ENCODE measurements at places on chromosomes 2 and 18.
A peak's percentile ranks its signal among the peaks of the same experiment; 100 is the strongest.

- no peak for DNase-seq
Observed at GRCh38 chr2:61045999-61046398, 19.7 kb upstream of the SANBR start.

- no peak for DNase-seq
Observed at GRCh38 chr18:31091350-31091749, 10.9 kb downstream of the DSC2 start.

- DNase-seq: no peak
Observed at GRCh38 chr2:47842846-47843245, 59.9 kb downstream of the MSH6 start.

DNA sequence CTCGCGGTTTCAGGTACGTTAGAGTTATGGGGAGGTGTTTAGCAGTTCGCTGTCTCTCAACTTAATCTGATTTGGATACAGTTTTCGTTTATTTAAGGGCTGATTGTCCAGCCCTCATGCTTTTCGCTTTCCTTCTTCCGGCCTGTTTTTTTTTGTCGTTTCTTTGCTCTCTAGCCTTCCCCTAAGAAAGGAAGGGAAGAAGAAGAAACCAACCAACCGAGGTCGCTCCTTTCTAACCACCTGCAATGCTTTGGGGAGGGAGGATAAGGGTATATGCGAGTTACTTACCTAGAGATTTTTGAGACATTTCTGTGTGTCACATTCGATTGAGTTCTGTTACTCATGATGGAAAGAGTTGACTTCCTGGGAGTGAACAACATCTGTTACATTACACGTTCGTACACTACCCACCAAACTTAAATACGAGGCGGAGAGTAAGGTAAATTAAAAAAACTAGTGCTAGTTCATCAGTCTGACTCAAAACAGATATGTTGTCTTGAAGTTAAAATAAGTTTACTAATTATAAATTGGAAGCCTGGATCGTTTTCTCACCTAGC, 918 bp downstream of the EIF5B start:
- no peak for DNase-seq

- no peak for DNase-seq
Observed at GRCh38 chr2:65729246-65729645, 296.8 kb upstream of the SPRED2 start.

DNA sequence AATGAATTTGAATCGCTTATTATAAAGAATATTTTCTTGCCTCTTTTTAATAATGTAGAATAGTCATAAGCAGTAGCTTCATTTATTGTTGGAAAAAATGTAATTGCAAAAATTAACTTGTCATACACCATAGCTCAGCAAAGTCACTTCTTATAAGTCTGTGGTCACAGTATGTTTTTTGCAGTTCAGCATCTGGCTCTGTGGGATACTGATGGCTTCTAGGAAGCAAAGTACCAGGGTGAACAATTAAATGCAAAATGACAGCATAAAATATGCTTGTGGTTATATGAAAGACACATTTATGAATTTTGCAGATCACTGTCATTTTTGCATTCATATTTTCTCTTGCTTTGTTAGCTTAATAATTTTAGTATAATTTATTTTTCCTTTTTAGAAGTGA, 116.5 kb downstream of the ZNF407 start:
- no peak for DNase-seq

GRCh38 chr18:43772907-43773306, 495.6 kb upstream of the SYT4 start:
- DNase-seq: no peak

DNA sequence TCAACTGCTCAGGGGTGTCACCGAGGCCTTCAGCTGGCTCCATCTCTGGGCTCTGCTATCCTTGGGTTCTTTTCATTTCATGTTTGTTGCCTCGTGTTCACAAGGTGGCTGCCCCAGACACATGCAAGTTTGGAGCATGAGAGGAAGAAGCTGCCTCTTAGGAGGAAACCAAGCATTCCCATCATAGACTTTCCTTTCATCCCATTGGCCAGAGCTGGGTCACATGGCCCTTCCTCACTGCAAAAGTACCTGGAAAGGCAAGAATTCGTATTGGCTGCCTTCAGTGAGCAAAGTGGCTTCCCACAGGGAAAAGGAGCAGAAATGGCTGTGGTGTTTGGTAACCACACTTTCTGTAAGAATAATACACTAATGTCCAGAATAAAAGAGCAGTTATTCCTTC, 155.7 kb upstream of the RAB12 start:
- no peak for DNase-seq

GRCh38 chr2:168336786-168337388, 89.5 kb upstream of the STK39 start:
- peak; percentile 71 for DNase-seq

GRCh38 chr2:28809927-28810326, 707 bp upstream of the SPDYA start:
- DNase-seq: no peak

DNA sequence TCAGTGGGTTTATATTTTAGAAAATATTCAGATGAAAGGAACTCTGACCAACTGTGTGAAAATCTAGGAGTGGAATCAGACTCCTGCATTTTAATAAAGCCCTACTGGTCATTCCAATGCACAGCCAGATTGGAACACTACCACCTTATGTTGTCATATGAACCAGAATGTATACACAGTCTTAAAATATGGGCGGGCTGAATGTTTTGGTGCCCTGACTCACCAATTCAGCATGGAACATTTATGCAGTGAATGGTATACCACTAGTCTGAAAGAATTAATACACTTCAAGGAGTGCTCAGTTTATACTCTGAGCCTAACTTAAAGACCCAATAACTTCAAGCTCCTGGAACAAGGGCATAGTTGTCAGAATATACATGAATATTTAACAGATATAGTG, 280.9 kb upstream of the TCF4 start:
- DNase-seq: no peak

- DNase-seq: peak; percentile 80
Observed at GRCh38 chr2:226030788-226031646, 631.5 kb downstream of the NYAP2 start.

GRCh38 chr18:12044591-12044990, 49.1 kb upstream of the ANKRD62 start:
- DNase-seq: no peak

GRCh38 chr2:157075924-157076323, 181.6 kb upstream of the GALNT5 start:
- DNase-seq: no peak

DNA sequence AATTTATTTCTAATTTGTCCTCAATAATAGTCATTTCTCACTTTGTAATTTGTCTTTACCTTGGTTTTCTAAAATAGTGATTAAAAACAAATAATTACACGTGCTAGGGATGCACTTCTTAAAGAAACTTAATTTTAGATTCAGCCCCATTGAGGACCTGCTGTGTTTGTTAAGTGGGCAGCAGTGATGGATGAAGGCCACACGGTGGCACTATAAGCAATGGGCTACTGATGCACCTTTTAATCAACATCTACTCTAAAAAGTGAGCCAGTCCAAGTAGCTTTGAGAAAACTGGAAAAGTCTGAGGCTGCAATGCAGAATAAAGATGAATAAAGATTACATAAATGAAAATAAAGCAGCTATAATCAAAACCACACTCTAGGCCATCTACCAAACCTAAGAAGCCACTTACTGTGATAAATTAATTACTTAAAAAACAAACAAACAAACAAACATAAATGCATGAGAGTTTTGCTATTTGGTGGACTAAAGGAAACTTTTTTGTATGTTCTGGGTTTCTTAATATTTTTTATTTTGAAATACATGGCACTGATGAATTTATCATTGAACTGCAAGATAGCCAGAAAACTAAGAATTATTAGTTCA, 89.3 kb downstream of the PDE11A start:
- peak; percentile 60 for DNase-seq

DNA sequence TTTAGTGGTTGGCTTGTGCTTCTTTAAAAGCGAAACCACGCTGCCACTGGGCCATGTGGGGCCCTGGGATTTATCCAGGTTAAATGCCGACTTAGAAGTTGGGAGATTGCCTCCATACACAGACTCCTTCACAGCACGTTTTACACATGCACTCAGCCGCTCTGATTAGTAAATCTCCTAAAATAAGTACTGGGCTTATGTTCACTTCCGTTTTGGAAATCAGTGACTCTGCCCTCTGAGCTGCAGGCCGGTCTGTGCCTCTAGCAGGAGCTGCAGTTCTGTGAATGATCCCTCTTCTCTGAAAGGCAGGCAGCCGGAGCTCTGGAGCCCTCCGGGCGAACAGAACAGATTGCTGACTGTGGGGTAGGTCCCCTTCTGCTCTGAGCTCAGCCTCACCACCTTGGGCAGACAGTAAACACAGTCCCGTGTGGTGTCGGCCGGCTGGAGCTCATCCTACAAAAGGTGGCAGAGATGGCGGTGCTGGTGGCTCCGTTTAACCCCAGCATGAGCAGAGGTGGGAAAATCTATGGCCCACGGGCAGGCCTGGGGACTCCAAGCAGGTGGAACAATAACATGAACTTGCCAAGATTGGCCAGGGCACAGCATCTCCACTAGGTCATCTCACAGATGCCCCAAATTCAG, 9.8 kb upstream of the RAB17 start:
- no peak for DNase-seq

GRCh38 chr2:30730736-30731647, 76.3 kb downstream of the CAPN13 start:
- DNase-seq: no peak

- no peak for DNase-seq
Observed at GRCh38 chr2:172937884-172938712, 137.5 kb upstream of the MAP3K20 start.

GRCh38 chr2:204234879-204235278, 298.3 kb downstream of the ICOS start:
- no peak for DNase-seq

DNA sequence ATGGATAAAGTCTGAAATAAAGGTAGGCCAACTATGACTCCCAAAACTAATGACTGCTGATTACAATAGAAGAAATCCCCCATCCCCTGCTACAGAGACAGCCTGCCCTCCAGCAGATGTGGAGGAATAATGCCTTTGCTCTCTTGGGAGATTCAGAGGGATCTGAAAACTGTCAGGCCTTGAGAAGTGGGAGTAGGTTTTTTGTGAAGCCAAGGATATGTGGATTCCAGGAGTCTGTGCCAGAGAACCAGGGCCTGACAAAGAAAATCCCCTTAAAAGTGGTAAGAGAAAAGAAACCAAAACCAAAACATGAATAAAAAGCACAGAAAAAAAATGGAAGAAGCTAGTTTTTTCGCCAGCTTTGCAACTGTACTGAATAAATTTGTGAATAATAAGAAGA, 397.6 kb downstream of the ZNF521 start:
- DNase-seq: no peak

GRCh38 chr2:107595285-107595684, 231.4 kb upstream of the RGPD4 start:
- DNase-seq: peak; percentile 53

DNA sequence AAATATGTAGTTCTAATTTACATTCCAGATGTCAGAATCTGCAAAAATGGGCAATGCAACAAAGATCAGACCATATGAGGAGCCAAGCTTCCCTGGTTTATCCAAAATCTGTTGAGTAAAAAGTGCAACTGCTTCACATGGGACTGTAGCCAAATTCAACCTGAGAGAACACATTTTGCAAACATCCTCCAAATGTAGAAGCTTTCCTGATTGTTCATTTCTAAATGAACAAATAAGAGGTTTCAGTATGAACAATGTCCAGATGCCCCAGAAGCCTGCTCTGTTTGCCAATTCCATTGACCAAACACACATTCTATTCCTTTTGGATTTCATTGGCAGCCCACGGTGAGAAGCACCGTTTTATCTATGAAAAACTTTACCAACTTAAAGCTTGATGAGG, 117.9 kb upstream of the OSR1 start:
- peak; percentile 8 for DNase-seq

DNA sequence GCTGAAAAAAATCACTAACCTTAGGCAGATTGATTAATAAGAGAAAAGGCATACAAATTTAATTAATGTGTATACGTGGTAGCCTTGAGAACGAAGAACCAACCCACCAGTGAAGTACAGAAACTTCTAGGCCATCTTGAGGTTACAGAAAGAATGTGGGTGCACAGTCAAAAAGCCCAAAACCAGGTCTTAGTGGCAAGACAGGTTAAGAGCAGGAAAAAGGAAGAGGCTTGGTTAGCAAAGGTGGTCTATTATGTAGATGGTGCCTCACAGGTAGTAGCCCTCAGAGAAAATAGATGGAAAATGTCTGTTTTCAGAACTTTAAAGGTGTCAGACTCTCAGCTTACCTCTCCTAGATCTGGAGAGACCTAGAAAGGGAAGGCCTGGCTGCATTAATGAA, 22.0 kb upstream of the SLC35G4 start:
- no peak for DNase-seq

DNA sequence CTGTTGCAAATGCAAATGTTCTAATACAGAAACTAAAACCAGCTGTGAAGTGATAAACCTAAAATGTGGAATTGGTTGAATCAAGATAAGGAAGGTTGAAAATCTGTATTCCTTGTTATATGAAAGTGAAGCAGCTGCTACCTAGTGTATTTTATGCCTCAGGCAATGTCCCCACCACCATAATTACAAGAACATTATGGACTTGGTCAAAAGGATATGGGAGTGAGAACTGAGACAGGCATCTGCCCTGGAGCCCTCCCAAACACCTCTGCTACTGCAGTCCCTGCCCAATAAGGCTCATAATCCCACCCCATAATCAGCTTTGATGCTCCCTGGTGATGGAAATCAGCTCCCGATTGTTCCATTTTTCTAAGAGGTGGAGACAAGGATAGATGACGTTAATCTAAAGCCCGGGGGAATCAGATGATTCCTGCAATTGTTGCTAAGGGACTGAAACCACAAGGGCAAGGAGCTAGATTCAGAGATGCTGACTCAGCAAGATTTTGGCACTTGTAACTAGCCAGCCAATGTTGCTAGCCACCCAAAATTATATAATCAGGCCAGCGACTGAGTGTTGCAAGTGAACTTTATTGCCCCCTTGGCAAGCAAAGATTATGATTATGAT, 69.5 kb downstream of the EVA1A start:
- no peak for DNase-seq

DNA sequence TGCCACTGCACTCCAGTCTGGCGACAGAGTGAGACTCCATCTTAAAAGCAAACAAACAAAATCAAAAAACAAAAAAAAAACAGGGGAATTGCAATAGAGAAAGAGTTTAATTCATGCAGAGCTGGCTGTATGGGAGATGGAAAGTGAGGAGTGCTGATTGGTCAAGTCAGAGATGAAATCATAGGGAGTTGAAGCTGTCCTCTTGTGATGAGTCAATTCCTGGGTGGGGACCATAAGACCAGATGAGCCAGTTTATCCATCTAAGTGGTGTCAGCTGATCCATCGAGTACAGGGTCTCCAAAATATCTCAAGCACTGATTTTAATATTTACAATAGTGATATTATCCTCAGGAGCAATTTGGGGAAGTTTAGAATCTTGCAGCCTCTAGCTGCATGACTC, 45.3 kb downstream of the FRZB start:
- DNase-seq: no peak

All from NCI-H345 (cell line).